Stimulated activated naive CD8-positive, alpha-beta T cell treated with anti-CD3 and anti-CD28 coated beads, Interleukin-15, amount 100 ng/mL, for 72 hours (primary cell): ENCODE measurements at places on chromosomes 3 and 15.
A peak's percentile ranks its signal among the peaks of the same experiment; 100 is the strongest.

DNA sequence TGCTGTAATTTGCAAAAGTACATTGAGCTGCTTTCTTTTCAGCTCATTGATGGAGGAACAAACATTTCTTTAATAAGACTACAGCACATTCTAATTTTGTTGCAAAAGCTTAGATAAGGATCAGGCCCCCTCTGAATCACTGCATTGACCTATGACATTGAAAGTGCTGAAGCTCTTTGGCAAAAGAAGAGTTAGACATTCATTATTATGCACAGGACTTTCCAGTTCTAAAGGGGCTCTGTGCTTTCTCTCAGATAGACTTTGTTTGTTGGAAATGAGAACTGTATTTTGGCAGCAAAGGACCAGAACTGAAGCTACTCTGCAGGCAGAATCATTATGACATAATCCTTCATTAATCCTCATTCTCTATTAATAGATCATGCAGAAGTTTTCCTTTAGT lies 252.9 kb upstream of the SOX2 start:
- no peak for DNase-seq

GRCh38 chr3:53702776-53703530 lies 143.3 kb downstream of the CHDH start:
- no peak for DNase-seq

DNA sequence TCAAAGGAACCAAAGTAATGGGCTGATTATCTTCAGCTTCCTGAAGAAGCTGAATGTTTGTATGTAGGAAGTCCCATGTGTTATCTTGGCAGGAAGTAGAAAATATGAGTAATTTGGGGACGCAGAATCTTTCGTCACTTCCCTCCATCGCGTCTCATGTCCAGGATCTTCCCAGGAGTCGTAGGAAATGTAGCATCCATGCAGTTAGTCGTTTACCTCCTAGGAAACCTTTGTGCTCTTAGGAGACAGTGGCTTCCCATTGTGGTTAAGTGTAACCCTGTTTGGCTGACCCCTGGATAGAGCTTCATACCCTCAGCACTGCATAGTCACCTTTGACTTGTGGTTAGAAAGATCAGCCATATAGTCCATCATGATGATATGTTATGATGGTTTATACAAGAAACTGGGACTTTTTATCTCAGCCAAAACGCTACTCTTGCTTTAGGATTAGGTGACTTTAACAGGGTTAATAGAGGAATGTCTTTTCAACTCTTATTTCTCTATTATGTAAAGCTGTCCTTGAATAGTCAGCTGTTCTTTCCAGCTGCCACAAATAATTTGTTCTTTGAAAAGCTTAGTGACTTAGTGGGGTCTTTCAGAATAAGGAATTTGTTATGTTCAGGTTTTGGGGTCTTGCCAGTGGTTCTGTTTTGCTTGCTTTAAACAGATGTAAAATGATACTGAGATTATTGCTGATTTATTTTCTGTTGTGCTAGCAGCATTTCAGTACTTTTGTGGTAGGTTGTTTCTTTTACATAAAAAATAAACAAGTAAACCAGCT lies 92.2 kb downstream of the KLHL25 start:
- DNase-seq, result peak; percentile 53

GRCh38 chr3:13681931-13682330 lies 133.0 kb downstream of the FBLN2 start:
- no peak for DNase-seq

GRCh38 chr15:29888646-29889045 lies 66.4 kb upstream of the TJP1 start:
- no peak for DNase-seq

- DNase-seq, result no peak
Observed at GRCh38 chr3:195195321-195196209, 75.4 kb downstream of the XXYLT1 start.

GRCh38 chr3:156131799-156132198 lies 11.4 kb downstream of the KCNAB1 start:
- DNase-seq, result no peak

- peak; percentile 48 for DNase-seq
Observed at GRCh38 chr3:197801891-197802778, 11.1 kb downstream of the LRCH3 start.
